CD8-positive, alpha-beta memory T cell (primary cell): ENCODE measurements at places on chromosomes 5 and 9. TPM values are rescaled to one million over a fixed set of nuclear protein-coding genes. Genes with fewer than 3 reads are reported as not detected.

- H3K27me3 ChIP-seq, result no peaks in the 10 kb centered on the region
- no peak overlapping the region for H3K4me3 ChIP-seq
- no peaks in the 10 kb centered on the region for H3K36me3 ChIP-seq
- H3K27ac ChIP-seq, result no peak overlapping the region
- no peaks in the 10 kb centered on the region for H3K4me1 ChIP-seq
These were observed 124.3 kb downstream of the RASEF start for GRCh38 chr9:82938426-82939218.

NIM1K gene
- total RNA-seq, result 0.40 TPM

GRCh38 chr9:114454652-114455051 is 50.6 kb downstream of the WHRN start:
- DNase-seq, result no peak
- H3K4me3 ChIP-seq, result no peak overlapping the region
- peaks cover 25% of the 10 kb centered on the region for H3K4me1 ChIP-seq
- no peaks in the 10 kb centered on the region for H3K27me3 ChIP-seq
- H3K27ac ChIP-seq, result no peak overlapping the region

- no peak for DNase-seq
- no peak overlapping the region for H3K27ac ChIP-seq
- peaks cover 5% of the 10 kb centered on the region for H3K4me1 ChIP-seq
- H3K27me3 ChIP-seq, result no peaks in the 10 kb centered on the region
- H3K4me3 ChIP-seq, result no peak overlapping the region
These were observed 1.6 kb downstream of the ANKDD1B start for GRCh38 chr5:75612901-75613300.

DNA sequence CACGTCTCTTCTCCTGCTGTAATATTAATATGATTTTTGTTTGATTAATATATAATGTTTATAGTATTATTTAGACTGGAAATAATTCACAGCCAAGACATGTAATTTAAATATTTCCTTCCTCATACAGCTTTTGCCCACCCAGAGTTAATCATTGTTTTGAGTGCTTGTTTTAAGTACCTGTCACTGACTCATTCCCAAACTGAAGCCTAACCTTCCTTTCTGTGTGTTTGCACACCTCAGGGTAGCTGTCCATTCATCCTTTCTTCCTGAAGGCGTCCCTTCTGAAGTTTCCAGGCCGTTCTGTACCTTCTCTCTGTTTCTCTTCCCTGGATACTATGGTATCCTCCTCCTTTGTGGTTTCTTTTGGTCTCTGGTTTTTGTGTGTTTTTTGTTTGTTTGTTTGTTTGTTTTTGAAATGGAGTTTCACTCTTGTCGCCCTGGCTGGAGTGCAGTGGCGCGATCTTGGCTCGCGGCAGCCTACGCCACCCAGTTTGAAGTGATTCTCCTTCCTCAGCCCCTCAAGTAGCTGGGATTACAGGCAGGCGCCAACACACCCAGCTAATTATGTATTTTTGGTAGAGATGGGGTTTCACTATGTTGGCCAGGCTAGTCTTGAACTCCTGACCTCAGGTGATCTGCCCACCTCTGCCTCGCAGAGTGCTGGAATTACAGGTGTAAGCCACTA is 312.4 kb downstream of the DOCK8 start:
- no peaks in the 10 kb centered on the region for H3K27me3 ChIP-seq
- no peak overlapping the region for H3K27ac ChIP-seq
- DNase-seq, result no peak
- no peak overlapping the region for H3K4me3 ChIP-seq
- H3K36me3 ChIP-seq, result no peaks in the 10 kb centered on the region

- no peak overlapping the region for H3K27ac ChIP-seq
- H3K4me3 ChIP-seq, result no peak overlapping the region
- H3K4me1 ChIP-seq, result no peaks in the 10 kb centered on the region
- H3K27me3 ChIP-seq, result no peaks in the 10 kb centered on the region
- H3K36me3 ChIP-seq, result no peaks in the 10 kb centered on the region
- DNase-seq, result no peak
These were observed 178.0 kb downstream of the ACTL7B start for GRCh38 chr9:108677776-108678175.

DNA sequence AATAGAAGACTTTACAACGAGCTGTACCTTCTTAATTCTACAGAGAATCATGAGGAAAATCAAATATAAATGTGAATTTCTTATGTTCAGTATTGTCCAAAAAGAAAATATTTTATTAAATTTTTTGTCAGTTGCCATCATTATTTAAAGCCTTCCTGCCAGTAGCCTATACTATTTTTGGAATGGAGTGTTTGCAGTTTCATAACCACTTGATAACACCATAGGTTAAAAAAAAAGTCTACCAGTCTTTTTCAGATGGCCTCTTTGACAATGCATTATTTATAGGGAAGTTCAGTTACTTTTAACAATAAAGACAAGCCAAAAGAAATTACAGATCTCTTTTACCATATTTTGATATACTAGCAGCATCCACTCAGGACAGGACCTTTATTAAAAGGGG is 80.3 kb upstream of the CCDC152 start:
- H3K27ac ChIP-seq, result no peak overlapping the region
- H3K4me3 ChIP-seq, result no peak overlapping the region
- no peaks in the 10 kb centered on the region for H3K27me3 ChIP-seq
- H3K4me1 ChIP-seq, result no peaks in the 10 kb centered on the region

DNA sequence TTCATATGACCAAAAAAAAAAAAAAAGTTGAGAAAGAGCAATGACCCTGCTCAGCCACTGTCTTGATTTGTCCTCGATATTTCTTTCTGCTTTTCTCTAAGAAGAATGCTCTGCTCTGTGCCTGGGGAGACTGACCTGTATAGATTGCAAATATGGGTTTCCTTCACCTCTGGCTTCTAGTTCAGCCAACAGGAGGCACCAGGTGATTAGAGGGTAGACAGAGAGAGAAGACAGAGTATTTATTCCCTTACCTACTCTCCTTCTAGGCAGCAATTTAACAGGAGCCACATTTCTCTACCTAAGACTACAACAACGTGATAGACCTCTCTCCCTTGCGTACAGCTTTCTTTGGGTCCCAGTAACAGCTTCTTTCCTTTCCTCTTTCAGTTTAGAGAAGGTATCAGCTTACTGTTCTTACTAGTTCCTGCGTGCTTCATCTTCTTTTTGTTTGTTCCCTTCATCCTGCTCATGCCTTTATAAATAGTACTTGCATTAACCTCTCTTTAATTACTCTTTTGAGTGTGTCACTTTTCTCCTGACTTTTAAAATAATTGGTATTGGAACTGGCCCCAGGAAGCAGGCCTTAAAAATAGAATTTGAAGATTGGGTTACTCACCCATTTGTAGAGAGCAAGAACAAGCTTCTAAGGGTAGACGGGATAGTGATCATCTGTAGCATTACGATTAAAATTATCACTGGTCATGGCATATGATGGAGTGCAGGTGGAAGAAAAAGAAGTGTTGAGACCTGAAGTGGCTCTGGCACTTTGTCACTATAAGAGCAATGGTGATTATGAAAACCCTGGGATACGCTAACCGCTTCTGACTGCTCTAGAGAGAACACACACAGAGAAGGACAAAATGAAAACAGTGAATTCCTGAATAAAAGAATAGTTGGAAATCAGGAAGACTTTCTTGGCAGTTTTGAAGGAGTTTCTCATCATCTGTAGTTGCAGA is 161.2 kb upstream of the FSTL4 start:
- H3K27me3 ChIP-seq, result no peaks in the 10 kb centered on the region
- H3K36me3 ChIP-seq, result no peaks in the 10 kb centered on the region
- no peak overlapping the region for H3K4me3 ChIP-seq
- H3K27ac ChIP-seq, result no peak overlapping the region
- no peak for DNase-seq
- H3K4me1 ChIP-seq, result no peaks in the 10 kb centered on the region

DNA sequence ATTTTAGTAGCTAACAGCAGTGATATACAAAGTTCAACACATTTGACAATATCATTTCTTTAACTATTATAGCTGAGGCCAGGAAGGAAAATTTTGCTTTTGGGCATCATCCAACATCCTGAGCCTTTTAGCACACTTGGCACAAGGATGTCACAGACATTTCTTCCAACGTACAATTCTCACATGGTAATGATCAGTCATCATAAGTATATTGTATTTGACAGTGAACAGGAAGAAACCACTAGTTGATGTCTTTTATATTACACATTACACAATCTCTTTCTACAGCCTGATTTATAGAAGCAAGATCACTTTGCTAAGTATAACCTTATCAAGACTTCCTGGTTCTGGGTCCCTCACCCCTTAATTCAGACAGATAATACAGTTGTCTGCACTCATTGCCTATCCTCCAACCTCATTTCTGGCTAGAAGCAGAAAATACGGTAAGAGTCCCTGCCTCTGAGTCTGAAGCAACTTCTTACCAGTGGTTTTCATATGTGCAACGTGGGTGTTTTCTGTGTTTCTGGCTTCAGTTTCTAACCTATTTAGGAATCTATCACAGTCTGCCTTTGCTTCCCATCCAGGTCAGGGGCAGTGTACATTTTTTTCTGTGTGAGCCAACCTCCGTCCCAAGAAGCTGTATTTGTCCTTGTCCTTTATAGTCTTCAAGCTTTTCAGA is 167.8 kb downstream of the PAM start:
- H3K36me3 ChIP-seq, result no peaks in the 10 kb centered on the region
- no peak for DNase-seq
- no peaks in the 10 kb centered on the region for H3K4me1 ChIP-seq
- no peak overlapping the region for H3K27ac ChIP-seq
- H3K27me3 ChIP-seq, result no peaks in the 10 kb centered on the region

GRIN3A gene
- total RNA-seq, result not detected

IFNA2 gene
- not detected for total RNA-seq

DNA sequence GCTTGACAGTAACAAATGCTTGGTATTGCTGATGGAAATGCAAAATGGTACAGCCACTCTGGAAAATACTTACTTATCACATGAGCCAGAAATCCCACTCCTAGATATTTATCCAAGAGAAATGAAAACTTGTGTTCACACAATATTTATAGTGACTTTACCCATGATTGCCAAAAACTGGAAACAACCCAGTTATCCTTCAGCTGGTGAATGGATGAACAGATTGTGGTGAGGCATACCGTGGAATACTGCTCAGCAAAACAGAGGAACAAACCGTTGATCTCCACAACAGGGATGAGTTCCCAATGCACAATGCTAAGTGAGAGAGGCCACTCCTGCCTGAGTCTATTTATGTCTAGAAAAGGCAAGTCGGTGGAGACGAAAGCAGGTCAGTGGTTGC is 40.5 kb upstream of the LRRC14B start:
- no peak overlapping the region for H3K4me3 ChIP-seq
- H3K4me1 ChIP-seq, result no peaks in the 10 kb centered on the region
- no peak for DNase-seq

SPINK7 gene
- total RNA-seq, result not detected

DNA sequence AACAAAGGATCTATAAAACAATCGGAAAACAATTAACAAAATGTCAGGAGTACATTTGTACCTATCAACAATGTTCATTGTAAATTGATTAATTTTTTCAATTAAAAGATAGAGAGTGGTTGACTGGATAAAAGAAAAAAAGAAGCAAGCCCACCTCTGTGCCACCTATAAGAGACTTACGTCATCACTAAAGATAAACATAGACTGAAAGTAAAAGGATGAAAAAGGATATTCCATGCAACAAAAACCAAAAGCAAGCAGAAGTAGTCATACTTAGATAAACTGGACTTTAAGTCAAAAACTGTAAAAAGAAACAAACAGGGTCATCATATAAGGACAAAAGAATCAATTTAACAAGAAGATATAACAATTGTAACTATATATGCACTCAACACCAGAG is 197.4 kb downstream of the RASEF start:
- no peak overlapping the region for H3K27ac ChIP-seq
- H3K27me3 ChIP-seq, result no peaks in the 10 kb centered on the region
- no peak overlapping the region for H3K4me3 ChIP-seq
- no peaks in the 10 kb centered on the region for H3K36me3 ChIP-seq

PCDHGB6 gene
- total RNA-seq, result 0.13 TPM

GRCh38 chr5:143337946-143338345 is 65.5 kb downstream of the NR3C1 start:
- H3K27ac ChIP-seq, result no peak overlapping the region
- DNase-seq, result no peak
- no peaks in the 10 kb centered on the region for H3K36me3 ChIP-seq
- no peak overlapping the region for H3K4me3 ChIP-seq
- no peaks in the 10 kb centered on the region for H3K4me1 ChIP-seq
- no peaks in the 10 kb centered on the region for H3K27me3 ChIP-seq

FBLL1 gene
- total RNA-seq, result not detected

GRCh38 chr5:96050273-96050880 is 88.7 kb upstream of the ELL2 start:
- H3K4me3 ChIP-seq, result no peak overlapping the region
- H3K4me1 ChIP-seq, result no peaks in the 10 kb centered on the region
- H3K27ac ChIP-seq, result no peak overlapping the region
- no peaks in the 10 kb centered on the region for H3K36me3 ChIP-seq
- H3K27me3 ChIP-seq, result no peaks in the 10 kb centered on the region

DNA sequence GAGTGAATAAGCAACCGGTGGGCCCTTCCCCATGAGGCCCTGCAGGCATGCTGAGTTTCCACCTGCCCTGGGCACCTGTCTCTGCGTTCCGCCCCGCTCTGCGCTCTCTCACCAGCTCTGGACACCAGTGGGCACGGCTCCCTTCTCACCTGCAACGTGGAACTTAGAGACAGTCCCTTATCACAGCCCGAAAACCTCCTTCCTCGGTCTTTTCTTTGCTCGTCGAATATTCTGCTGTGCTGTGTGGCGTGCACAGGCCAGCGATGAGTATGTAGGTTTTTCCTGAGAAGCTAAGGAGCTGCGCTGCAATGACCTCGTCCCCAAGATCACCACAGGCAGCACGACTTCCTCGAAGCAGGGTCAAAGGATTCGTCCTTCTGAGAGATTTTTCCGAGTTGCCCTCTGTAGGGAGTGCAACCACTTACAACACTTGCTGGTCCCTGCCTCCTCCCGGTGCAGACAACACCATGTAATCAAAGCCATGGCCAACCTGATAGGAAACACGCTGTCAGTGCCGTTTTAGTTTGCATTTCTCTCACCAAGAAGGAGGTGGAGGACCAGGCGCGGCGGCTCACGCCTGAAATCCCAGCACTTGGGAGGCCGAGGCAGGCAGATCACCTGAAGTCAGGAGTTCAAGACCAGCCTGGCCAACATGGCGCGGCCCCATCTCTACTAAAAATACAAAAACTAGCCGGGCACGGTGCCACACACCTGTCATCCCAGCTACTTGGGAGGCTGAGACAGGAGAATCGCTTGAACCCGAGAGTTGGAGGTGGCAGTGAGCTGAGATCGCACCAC is 27.2 kb upstream of the NOTCH1 start:
- no peaks in the 10 kb centered on the region for H3K27me3 ChIP-seq
- no peak overlapping the region for H3K27ac ChIP-seq
- no peak for DNase-seq
- H3K4me1 ChIP-seq, result no peaks in the 10 kb centered on the region

- no peak overlapping the region for H3K4me3 ChIP-seq
- no peak overlapping the region for H3K27ac ChIP-seq
- no peaks in the 10 kb centered on the region for H3K4me1 ChIP-seq
- no peak for DNase-seq
- no peaks in the 10 kb centered on the region for H3K27me3 ChIP-seq
- H3K36me3 ChIP-seq, result no peaks in the 10 kb centered on the region
These were observed 95.3 kb downstream of the IRX2 start for GRCh38 chr5:2656206-2656605.
